Endothelial cell of umbilical vein (primary cell): ENCODE measurements at places on chromosomes 6 and 20.

- DNase-seq: no peak
Observed at GRCh38 chr6:83378621-83379388, 52.0 kb downstream of the ME1 start.

- no peak for DNase-seq
Observed at GRCh38 chr6:35681298-35681697, 7.4 kb downstream of the FKBP5 start.

DNA sequence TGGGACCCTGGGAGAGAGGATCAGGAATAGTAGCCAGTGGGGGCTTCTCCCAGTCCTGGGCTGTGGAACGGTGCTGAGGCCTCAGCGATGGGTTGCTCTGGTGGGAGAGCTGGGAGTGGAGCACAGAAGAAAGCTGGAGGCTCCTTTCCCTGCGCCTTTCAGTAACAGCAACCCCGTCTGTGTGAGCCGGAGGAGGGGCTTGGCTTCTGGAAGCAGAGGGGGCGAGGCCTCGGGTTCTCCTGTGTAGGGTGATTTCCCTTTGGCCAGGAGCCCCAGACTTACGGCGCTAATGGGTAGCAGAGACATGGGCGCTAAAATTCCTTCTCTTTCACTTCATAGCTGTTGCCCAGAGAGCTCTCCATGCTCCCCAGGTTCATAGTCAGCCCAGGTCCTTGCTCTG is 55.0 kb downstream of the DAAM2 start:
- DNase-seq: no peak

GRCh38 chr6:144722154-144722737 is 437.1 kb downstream of the UTRN start:
- no peak for DNase-seq

- DNase-seq: no peak
Observed at GRCh38 chr20:4181956-4182945, 166.9 kb upstream of the RNF24 start.

DNA sequence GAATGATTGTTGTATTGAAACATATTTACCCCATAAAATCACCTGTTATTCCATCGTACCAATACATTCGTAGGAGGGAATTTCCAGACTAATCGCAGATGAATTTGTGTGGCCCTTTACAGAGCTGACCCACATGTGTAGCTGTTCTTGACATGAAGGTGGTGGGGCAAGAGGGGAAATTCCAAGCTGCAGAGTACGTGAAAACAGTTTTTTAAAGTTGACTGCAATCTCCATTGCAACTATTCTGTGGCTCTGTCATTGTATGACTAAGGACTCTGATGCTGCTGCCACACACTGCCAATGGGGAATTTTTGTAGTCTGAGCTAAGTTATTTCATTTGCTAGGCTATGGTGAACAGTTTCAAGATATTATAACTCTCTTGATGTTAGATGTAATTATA is 46.4 kb upstream of the ADTRP start:
- no peak for DNase-seq

DNA sequence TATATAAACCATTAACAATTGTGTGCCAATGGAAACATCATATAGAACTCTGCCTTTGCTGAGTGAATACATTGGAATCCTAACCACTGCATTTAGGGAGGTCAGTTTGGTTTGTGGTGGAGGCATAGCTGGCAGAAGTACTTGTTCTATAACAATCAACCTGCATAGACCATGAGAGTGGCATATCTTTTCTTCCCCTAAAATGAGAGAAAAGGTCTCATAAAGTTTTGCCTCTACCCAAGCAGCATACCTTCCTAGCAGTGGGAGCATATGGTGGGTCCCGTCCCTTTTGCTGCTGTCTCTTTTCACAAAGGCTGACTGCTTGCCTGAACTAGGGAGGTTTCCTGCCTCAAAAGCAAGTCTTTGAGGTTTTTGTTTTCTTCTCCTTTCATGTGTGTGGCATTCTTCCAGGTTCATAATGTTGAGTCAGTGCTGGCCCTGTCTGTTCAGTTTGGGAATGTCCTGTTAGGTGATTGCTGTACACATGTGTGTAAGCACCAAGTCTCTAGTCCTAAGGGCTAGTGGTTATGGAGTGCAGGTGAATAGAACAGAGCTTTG is 61.2 kb upstream of the SUPT3H start:
- DNase-seq: peak; percentile 65
